CD8-positive, alpha-beta memory T cell (primary cell): ENCODE measurements at places on chromosomes 1 and 21. TPM values are rescaled to one million over a fixed set of nuclear protein-coding genes. Genes with fewer than 3 reads are reported as not detected.

DNA sequence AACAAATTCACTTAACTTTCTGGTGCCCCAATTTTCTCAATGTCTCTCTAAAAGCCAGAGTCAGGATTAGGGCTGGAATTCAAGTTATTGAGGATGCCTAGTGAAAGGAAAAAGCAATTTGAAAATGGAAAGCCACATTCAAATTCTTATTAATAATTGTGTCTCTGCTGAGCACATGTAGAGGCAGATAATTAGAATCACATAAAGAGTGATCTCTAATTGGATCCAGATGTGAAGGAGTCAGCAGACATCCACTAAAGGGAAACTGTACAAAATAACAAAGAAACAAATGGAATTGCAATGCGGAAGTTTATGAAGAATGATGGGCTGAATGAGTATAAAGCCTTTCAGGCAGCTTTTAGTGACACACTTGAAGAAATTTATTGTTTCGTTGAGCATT lies 482.6 kb downstream of the TTLL7 start:
- H3K4me3 ChIP-seq = no peak overlapping the region
- H3K27ac ChIP-seq = no peak overlapping the region
- H3K36me3 ChIP-seq = no peaks in the 10 kb centered on the region

- H3K4me1 ChIP-seq = peaks cover 32% of the 10 kb centered on the region
- no peak for DNase-seq
- H3K4me3 ChIP-seq = peak overlapping the region; percentile 93
- H3K27ac ChIP-seq = peak overlapping the region; percentile 69
- no peaks in the 10 kb centered on the region for H3K36me3 ChIP-seq
Observed at GRCh38 chr1:154324241-154324640, 1.1 kb upstream of the ATP8B2 start.

Gene PYHIN1
- 24.2 TPM for total RNA-seq

DNA sequence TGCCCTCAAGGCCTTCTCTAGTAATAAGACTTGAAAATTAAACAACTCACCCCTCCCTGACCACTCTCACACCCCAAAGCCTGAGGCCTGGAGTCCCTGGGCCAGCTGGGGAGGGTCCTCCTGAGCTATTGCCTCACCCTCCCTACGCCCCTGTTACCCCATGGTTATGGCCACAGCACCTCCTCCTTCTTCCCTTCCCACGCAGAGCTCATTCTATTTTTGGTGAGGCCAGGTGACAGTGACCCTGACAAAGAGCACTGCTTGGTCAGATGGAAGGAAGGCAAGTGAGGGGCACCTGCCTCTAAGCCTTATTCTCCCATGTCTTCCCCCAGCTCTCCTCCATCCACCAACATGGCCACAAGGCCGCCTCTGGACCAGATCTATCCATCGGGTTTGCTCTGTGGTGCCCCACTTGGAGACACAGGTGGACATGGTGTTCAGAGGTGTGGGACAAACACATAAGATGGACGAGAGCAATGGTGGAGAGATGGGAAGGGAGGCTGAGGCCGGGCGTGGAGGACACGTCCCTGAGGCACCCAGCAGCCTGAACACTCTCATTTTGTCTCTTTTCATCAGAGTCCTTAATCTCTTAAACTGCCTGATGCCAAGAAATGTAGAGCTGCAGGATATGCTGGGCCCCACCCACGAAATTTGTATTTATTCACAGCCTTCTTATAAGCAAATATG lies 42.6 kb downstream of the FCRL5 start:
- H3K36me3 ChIP-seq = no peaks in the 10 kb centered on the region
- H3K4me3 ChIP-seq = no peak overlapping the region
- no peaks in the 10 kb centered on the region for H3K27me3 ChIP-seq

- no peaks in the 10 kb centered on the region for H3K36me3 ChIP-seq
- no peak overlapping the region for H3K4me3 ChIP-seq
- no peak for DNase-seq
- no peaks in the 10 kb centered on the region for H3K4me1 ChIP-seq
- H3K27me3 ChIP-seq = peaks cover 11% of the 10 kb centered on the region
- H3K27ac ChIP-seq = no peak overlapping the region
Observed at GRCh38 chr1:31532173-31532572, 44.1 kb upstream of the TINAGL1 start.

Gene PPIAL4G
- 0.44 TPM for total RNA-seq

DNA sequence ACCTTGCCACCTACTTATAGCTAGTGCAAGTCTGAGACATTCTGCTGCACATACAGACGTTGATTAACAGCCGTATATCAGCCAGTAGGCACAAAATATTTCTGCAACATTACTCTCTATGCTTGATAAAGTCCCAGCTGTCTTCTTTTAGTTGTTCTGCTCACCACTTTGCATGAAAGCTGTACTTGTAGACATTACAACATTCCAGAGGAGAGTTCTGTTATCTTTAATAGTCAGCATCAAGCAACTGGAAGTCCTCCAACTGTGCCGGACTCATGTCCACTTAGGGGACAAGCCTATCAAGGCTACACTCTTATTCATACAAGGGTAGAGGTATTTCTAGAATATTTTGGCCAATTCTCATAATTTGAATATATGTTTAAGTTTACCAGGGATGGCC lies 50.0 kb downstream of the CACHD1 start:
- no peaks in the 10 kb centered on the region for H3K4me1 ChIP-seq
- DNase-seq = no peak
- no peaks in the 10 kb centered on the region for H3K27me3 ChIP-seq

Gene GNAT2
- 1.5 TPM for total RNA-seq

GRCh38 chr1:205271277-205271676 lies 43.5 kb downstream of the TMCC2 start:
- no peak overlapping the region for H3K4me3 ChIP-seq
- no peaks in the 10 kb centered on the region for H3K36me3 ChIP-seq
- no peak overlapping the region for H3K27ac ChIP-seq
